ENCODE measurements at places on chromosomes 2 and 18. TPM values are rescaled to one million over a fixed set of nuclear protein-coding genes. Genes with fewer than 3 reads are reported as not detected.

TYW5 gene
- total RNA-seq, result 23.1 TPM

INHBB gene
- 0.10 TPM for total RNA-seq

DTNA gene
- 0.31 TPM for total RNA-seq

CD302 gene
- total RNA-seq, result 64.3 TPM

CFC1 gene
- total RNA-seq, result not detected

RDH14 gene
- total RNA-seq, result 21.7 TPM

ST8SIA5 gene
- total RNA-seq, result under 0.01 TPM

OTOS gene
- not detected for total RNA-seq

MAPK4 gene
- total RNA-seq, result not detected

NPAS2 gene
- 2.4 TPM for total RNA-seq

DOCK10 gene
- 176 TPM for total RNA-seq

ITGA4 gene
- 138 TPM for total RNA-seq

SPATA3 gene
- not detected for total RNA-seq

LIMS3 gene
- total RNA-seq, result 0.52 TPM

PAX3 gene
- 0.21 TPM for total RNA-seq

HNMT gene
- total RNA-seq, result 42.2 TPM

NUP35 gene
- 13.7 TPM for total RNA-seq

SLC30A3 gene
- total RNA-seq, result not detected

CD207 gene
- 0.10 TPM for total RNA-seq

NAT8 gene
- not detected for total RNA-seq

SPP2 gene
- total RNA-seq, result not detected

MTLN gene
- 8.4 TPM for total RNA-seq

SULT1C2 gene
- total RNA-seq, result not detected

LBX2 gene
- total RNA-seq, result 0.21 TPM

MC2R gene
- total RNA-seq, result under 0.01 TPM

Measured in mononuclear cell (primary cell).